ENCODE measurements at places on chromosomes 16 and 17.

- DNase-seq: peak; percentile 2
These were observed 524 bp downstream of the STRADA start for GRCh38 chr17:63741143-63741407.

GRCh38 chr17:36550491-36551417 lies 6.0 kb downstream of the GGNBP2 start:
- DNase-seq: no peak

GRCh38 chr16:16052916-16053315 lies 103.5 kb downstream of the ABCC1 start:
- no peak for DNase-seq

DNA sequence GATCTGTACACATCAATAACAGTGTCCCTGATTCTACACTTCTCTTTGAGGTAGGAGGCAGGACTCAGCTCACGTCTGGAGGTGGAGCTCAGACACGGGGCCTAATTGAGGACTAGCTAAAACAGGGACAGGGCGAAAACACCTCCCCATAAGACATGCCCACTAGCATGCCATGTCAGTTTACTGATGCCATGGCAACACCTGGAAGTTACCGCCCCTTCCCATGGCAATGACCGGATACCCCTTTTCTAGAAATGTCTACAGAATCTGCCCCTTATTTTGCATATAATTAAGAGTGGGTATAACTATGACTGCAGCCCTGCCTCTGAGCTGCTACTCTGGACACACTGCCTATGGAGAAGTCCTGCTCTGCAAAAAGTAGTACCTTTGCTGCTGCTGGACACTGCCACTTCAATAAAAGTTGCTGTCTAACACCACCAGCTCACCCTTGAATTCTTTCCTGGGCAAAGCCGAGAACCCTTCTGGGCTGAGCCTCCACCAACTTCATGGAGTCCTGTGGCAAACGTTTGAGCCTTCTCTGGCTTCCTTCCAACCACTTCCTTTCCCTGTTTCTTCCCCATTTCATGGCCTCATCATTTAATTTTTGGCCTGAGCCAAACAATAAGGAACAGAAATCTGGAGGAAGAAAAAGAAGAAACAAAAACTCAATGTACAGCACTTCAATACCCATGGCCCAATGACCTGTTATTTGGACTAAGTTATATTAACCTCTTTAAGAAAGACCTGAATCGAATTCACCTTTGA lies 21.0 kb downstream of the PHB1 start:
- peak; percentile 28 for DNase-seq

DNA sequence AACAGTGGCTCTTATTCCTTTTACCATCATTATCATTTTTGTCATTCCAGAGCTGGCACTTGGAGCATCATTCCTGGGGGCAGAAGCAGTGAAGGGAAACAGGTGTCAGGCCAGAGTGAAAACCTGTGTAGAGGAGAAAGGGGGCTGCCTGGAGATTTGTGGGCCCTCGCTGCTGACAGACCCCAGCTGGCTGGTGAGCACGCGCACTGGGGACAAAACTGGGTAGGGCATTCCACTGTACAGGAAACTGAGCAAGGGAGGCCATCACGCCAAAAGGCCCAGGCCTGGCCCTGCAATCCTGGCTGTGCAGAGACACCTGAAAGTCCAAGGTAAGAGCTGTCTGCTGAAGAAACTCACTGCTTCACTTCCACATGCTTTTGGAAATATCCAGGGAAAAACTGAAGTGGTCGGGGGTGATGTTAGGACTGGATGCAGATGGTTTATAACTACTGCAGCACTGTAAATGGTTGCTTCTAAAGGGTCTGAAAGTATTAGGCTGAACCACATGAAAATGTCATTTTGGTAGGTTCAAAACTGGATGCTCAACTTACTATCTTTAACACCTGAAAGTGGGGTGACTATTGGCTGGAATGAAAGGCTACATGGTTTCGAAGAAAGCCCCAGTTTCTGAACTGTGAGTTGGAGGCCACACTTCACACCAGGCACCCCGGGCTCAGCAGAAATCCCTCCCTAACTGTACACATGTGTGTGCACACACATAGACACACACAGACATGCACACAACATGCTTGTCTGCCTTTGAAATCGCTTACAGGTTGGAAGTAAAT lies 225.0 kb downstream of the C16orf78 start:
- DNase-seq: no peak

DNA sequence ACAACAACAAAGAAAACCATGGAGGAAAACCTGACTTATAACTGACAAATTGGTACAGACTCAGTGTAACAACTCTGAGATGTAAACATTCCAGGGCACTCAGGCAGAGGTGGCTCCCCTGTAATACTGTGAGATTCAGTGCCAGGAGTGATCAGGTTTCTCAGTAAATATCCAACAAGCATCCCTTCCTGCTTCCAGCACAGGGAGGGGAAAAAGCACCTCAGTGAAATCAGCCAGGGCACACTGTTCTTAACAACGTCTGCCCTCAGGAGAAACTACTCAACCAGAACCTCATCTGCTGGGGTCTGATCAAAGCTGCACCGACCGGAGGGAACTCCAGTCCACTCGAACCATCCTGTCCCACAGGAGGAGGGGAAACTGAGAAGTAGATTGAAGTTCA lies 52.3 kb downstream of the AMFR start:
- no peak for DNase-seq

DNA sequence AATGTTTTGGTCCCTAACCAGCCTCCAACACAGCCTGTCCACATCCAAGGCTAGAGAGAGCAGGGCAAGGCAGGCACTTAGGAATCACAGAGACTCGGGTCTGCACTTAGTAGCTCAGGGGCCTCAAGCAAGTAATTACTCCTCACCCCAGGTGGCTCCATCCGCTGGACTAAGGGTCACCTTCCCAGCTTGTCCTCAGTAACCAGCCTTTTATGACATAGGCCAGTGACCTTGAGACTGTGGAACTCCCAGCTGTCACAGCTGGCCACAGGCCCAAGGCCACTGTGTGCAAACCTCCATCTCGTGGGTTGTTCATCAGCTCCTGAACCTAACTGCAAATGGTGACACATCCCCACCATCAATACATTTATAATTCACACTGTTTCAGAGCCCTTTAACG lies 68.6 kb downstream of the CDYL2 start:
- DNase-seq: no peak

DNA sequence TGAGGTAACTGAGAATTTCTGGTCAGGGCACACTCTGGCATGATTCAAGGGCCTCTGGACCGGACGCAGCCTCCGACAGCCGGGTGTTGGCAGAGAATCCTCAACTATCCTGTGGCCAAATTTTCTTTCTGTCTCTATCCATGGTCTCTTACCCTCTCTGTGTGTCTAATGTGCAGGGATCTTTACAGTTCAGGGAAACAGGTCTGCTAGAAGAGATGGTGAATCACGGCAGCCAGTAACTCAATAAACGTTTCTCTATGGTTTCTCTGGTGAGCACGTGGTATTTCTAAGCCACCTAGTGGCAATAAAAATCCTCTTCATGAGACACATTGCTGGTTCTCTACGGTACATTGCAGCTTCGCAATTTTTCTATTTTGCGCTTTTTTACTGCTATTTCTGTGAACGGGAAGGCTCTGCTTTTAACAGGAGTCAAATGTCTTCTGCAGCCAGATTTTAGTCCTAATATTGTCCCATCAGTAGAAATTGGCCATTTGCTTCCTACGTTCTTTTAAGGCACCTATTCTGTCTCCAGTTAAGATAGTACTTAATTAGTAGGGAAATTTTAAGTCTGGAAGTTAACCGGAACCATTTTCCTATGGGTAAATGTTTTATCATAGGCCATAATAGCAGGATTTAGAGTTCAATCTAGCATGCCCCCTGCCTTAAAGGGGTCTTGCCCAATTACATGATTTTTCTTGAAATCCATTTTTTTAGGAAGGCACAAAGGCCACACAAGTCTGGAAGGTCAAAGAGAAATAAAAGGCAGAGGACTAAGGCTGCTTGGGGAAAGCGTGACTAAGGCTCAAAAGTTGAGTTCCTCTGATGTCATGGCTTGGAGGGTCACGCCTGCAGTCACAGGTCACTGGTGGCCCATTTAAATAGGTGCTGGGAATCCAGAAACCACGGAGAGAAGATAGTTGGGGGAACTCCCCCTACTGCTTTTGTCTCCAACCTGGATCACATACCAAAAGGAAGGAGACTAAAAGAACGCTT lies 31.5 kb downstream of the QPRT start:
- peak; percentile 77 for DNase-seq

DNA sequence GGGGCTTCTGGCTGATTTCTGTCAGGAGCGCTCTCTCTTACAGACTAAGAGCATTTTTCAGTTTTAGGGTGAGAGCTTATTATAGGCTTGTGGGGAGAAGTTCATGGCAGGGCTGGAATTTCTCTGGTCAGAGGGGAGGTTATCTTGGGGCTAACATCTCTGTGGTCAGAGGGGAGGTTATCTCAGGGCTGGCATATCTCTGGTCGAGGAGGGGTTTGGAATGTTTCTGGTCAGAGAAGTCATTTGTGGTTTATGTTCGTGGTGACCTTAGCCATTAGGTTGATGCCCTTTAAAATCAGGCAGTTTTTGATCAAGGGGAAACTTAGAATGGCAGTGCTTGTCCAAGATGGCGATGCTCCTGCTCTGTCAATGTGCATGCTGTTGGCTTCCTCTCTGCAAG lies 10.8 kb upstream of the USP31 start:
- no peak for DNase-seq

DNA sequence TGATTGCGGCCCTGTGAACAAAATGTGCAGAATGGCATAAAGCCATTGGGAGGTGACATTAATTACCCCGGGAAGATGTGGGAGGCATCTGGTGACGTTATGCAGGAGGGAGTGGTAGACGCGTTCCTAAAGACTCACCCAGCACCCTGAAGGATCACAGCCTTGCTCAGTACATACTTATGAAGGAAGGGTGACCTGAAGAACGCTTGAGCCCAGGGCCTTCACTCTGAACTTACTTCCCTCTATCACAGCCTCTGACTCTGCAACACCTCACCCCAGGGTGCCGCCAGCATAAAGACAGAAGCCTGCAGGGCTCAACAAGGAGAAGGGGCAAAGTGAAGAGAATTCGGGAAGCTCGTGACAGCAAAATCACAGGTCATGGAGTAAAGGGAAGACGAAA lies 9.4 kb downstream of the MFSD6L start:
- DNase-seq: no peak

GRCh38 chr17:13114601-13115031 lies 96.8 kb upstream of the ELAC2 start:
- peak; percentile 39 for DNase-seq

- peak; percentile 25 for DNase-seq
These were observed 17.3 kb downstream of the TAC4 start for GRCh38 chr17:49830605-49831004.

- no peak for DNase-seq
These were observed 69.8 kb upstream of the IRX3 start for GRCh38 chr16:54356391-54356790.

DNA sequence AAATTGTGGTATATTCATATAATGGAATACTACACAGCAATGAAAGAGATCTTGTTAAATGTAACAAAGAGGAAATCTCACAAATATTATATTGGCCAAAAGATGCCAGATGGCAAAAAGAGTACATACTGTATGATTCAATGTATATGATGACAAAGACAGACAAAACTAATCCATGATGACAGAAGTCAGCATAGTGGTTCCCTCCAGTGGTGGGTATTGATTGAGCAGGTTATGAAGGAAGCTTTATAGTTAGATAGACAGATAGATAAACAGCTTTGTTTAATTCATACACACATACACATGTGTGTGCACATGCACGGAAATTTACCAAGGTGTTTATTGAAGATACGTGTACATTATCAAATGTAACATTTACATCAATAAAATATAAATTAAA lies 74.4 kb upstream of the SMIM36 start:
- DNase-seq: no peak

- no peak for DNase-seq
These were observed 34.9 kb downstream of the GNAO1 start for GRCh38 chr16:56226187-56226586.

GRCh38 chr17:76384222-76384986 lies at the start of gene SPHK1:
Gene SPHK1, plus strand, starts transcription at chr17:76384609. Its CDS starts 1,036 bp downstream, at chr17:76385645.
- peak; percentile 83 for DNase-seq

DNA sequence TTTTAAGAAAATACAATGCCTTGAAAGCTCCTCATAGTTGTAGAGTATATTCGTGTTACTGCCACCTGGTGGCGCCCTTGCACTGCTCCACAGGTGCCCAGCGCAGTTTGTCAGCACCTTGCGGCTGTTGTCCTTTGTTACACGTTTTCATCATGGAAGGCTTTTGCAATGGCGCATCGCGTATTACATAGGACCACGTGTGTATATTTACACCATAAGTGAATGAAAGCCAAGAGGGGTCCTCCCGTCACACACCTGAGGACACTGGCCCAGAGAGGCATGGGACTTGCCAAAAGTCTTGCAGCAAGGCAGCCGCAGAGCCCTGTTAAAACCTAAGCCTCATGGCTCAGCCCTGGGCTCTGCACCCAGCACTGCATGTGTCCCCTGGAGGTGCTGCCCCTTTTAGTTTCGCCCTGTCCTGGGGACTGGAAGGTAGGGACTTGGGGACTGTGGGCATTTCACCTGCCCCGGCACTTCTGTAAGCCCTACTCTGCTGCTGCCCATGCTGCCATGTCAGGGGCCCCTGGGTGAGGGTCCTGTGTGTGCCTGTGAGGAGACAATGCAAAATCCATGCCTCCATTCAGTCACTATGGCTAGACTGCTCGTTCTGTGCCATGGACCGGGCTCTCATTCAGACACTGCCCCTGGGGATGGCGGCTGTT lies 24.3 kb downstream of the POLR3E start:
- peak; percentile 84 for DNase-seq

GRCh38 chr16:84016477-84016876 lies 26.1 kb downstream of the SLC38A8 start:
- no peak for DNase-seq

DNA sequence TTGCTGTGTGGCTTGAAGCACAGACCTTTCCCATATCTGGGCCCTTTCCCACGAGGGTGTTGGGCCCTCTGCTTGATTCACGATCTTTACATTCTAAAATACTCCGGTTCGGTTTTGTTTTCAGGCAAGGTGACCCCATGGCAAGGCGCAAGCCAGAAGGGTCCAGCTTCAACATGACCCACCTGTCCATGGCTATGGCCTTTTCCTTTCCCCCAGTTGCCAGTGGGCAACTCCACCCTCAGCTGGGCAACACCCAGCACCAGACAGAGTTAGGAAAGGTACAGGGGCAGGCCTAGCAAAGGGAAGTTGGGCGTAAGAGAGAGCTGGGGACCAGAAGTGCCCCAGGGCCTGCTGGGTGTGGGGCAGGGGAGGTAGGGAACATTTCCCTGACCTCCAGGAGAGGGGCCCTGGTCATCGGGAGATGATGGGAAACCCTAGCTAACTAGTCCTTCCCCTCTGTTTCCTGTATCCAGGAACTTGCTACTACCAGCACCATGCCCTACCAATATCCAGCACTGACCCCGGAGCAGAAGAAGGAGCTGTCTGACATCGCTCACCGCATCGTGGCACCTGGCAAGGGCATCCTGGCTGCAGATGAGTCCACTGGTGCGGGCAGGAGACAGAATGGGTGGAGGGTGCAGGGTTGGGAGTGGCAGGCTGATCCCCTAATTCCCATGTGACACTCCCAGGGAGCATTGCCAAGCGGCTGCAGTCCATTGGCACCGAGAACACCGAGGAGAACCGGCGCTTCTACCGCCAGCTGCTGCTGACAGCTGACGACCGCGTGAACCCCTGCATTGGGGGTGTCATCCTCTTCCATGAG lies 1.4 kb downstream of the ALDOA start:
- no peak for DNase-seq

GRCh38 chr17:38508954-38509771 lies 80.9 kb downstream of the ARHGAP23 start:
- peak; percentile 91 for DNase-seq

All from fibroblast of pulmonary artery (primary cell).